ENCODE measurements at places on chromosomes 1 and 21. TPM values are rescaled to one million over a fixed set of nuclear protein-coding genes. Genes with fewer than 3 reads are reported as not detected.

AXDND1 gene
- 0.76 TPM for total RNA-seq

OR2T2 gene
- not detected for total RNA-seq

FCRLB gene
- total RNA-seq = 0.74 TPM

CXADR gene
- 113 TPM for total RNA-seq

CD2 gene
- not detected for total RNA-seq

RGS13 gene
- not detected for total RNA-seq

BATF3 gene
- total RNA-seq = 5.8 TPM

MFSD2A gene
- 6.4 TPM for total RNA-seq

DNA sequence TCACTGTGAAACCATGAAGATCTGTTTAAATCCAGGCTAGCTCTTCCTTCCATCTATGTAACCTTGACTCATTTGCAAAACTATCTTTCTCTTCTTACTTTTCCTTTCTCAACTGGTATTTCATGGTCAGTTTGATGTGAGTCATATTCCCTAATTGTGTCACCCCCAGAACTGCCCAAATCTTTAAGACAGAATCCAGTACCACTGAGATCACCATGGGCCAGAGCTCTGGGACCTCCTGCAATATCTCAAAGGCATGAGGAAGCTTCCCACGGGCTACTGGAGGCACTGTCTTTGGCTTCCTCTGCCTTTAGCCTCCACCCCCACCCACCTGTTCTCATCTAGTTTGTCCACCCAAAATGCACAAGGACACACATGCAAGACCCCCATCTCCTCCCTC is 274.4 kb upstream of the FMN2 start:
- DNase-seq = no peak

DNA sequence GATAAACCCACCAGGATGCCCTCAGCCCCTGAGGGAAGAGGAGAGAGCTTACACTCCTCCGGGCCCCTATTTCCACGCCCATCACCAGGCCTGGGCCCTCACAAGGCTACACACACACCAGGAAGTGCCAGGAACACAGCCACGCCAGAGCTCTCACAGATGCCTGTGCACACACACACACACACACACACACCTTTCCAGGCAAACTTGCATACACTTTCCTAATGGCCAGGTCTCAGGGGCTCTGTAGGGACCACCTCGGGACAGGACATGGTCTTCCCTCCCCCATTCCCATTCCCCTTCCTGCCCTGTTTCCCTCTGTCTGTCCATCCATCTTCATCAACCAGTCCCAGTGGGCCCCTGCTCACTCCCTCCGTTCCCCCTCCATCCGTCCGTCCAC is 9.7 kb upstream of the EPHA2 start:
- DNase-seq = no peak

DNA sequence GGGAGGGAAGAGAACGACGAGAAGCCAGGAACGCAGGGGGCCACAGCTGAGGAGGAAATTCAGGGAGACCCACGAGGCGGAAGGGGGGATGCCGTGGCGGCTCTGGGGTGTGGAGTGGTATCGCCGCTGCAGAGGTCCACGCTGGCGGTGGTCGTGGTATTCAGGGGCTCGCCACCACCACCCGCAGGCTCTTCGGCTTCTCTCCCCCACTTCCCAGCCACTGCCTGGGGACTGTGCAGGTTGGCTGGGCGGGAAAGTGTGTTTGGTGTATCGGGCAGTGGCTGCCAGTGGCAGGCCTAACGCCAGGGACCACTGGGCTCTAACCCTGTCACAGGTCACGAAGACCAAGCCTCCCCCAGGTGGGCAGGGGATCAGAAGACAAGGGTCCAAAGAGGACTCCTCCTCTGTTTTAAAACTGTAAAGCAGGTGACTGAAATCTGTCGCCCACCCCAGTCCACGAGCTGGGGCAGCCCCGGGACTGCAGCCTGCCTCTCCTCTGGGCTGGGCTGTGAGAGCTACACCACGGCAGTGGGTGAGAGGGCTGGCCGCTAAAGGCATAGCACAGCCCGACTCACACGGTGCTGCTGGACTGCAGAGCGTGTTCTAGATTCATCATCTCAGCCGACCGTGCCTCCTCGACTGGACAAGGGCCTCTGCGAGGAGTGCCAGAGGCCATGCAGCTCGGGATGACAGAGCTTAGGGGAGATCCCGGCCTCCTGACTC is 30.9 kb downstream of the SLC66A1 start:
- no peak for DNase-seq

DNA sequence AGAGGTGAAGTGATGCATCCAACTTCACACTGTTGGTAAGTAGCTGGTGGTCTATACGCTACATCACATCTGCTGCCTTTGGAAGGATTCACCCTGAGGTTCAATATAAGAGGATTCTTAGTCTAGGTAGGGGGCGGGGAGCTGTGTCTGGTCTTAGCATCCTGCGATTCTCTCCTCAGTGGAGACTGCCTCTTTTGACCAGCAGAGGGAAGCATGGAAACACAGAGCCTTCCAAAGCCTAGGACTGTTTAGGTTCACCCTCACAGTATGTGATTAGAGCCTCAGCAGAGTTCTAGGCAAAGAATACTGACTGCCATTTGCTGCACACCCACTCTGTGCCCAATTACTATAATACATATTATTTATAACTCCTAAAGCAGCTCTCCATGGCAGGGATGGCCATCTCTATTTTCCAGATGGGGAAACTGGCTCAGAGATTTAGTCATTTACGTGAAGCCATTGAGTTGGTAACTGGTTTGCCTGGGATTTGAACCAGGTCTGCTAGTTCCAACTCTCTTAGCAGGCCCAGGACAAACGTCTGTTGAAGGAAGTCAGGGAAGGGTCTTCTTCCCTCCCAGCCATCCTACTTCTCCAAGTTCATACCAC is 28.9 kb upstream of the EFCAB14 start:
- peak; percentile 78 for DNase-seq

DNA sequence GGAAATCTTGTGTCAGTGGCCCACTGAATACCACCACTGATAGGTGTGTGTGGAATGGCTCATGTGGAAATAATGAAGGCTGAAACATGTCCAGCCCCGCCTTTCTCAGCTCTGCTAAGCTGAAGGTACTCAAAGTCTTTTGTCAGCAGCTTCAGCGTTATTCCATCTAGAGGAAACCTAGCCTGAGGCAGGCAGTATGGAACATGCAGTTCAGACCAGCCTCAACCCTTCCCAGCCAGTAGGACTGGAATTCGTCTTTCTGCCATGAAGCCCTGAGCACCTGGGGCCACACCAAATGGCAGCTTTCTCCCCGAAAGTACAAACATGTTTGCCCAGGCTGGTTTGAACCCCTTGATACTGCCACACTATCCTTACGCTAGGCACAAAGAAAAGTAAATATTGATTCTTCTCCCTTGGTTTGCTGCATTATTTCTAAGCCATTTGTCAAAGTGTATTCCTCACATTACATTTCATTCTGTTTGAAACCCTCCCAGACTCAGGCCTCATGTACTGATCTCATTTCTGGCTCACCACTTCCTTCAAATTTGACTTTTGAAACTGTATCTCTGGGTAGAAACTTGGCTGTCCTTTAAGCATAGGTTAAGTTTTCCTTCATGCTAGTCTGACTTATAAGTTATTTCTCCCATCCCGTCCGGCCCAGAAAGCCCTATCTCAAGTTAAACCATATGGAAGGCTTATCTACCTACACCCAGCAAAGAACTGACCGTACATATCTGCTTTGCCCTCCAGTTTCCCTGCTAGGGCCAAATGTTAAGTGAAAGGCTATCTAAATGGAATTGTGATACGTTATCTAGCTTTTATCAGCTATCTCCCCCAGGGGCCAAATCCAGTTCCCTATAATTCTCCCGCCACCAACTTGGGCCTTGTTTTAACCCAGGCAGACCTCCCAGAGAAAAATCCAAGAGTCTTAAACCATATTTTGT is 45.7 kb upstream of the HOOK1 start:
- DNase-seq = no peak

DNA sequence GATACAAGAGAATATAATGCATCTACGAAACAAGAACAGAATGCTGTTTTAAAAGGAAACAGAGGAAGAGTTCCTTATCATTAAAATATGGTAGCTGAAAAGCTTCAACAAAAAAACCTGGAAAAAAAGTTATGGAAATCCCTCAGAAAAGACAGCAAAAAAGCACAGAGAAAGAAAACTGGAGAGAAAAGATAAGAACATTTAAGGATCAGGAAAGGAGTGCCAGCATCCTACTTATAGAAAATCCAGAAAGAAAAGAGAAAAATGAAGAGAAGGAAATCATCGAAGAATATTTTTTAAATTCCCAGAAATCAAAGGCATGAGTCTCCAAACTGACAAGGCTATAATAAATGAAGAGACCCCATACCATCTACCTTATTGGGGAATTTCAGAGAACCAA is 29.8 kb downstream of the SUSD4 start:
- no peak for DNase-seq

- no peak for DNase-seq
Observed at GRCh38 chr1:241596633-241597032, 43.5 kb downstream of the CHML start.

DNA sequence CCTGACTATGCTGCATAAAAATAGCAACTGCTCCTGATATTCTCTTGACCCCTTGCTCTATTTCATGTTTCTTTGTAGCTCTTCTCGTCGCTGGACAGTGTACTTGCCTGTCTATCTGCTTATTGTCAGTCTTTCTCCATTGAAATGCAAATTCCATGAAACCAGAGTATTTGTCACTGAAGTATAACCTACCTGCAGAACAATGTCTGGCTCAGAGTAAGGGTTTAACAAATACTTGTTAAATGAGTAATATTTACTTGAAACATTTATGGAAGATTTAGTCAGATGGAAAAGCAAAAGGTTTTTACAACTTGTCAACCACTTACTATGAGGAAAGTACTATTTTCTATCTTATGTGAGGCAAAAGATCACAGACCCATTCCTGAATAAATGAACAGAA is 19.9 kb upstream of the ERICH3 start:
- no peak for DNase-seq

DNA sequence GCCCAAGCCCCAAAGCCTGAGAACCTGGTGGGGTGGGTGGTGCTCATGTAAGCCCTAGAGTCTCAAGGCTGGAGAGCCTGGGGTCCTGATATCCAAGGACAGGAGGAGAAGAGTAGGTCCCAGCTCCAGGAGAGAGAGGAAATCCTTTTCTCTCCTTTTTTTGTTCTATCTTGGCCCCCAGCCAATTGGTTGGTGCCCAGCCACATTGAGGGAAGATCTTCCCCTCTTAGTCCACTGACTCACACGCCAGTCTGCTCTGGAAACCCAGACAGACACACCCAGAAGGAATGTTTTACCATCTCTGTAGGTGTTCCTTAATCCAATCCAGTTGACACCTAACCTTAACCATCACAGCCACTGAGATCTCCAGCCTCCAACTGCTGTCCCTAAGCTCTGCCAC is 16.2 kb upstream of the LIN9 start:
- no peak for DNase-seq

GRCh38 chr1:11650331-11650991 is 3.8 kb downstream of the FBXO2 start:
- peak; percentile 87 for DNase-seq

DNA sequence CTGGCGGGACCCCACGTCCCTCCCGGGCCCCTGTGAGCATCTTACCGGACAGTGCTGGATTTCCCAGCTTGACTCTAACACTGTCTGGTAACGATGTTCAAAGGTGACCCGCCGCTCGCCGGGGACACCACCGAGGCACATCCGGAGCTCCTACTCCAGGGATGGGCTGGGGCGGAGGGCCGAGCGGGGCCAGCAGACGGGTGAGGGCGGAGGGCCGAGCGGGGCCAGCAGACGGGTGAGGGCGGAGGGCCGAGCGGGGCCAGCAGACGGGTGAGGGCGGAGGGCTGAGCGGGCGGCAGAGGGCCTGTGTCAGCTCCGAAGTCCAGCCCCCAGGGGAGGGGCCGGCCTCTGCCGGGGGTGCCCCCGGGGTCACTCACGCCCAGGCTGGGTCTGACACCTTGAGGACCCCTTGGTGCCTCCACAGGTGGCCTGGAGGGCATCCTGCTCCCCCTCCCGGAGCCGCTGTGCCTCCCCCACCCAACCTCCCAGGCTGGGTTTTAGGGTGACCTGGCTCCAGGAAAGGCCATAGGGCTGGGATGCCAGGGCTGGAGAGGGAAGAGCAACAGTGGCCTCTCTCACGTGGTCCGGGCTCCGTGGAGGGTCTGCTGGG is 5.7 kb upstream of the TTLL10 start:
- peak; percentile 55 for DNase-seq

DNA sequence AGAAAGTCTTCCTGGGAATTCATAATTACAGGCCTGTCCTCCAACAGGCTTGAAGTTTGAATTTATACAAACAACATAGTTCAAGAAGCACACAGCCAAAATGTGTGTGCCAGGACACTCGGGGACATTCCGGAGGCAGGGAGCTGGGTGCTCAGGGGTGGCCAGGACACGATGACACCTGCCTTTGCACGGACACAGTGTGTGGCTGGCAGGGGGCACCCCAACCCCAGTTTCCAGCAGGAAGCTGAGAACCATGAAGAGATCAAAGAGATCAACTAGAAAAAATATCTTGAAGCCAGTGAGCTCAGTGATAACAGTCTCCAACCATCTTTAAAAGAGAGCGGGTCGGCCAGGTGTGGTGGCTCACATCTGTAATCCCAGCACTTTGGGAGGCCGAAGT is 32.5 kb upstream of the TRAPPC10 start:
- peak; percentile 45 for DNase-seq

DNA sequence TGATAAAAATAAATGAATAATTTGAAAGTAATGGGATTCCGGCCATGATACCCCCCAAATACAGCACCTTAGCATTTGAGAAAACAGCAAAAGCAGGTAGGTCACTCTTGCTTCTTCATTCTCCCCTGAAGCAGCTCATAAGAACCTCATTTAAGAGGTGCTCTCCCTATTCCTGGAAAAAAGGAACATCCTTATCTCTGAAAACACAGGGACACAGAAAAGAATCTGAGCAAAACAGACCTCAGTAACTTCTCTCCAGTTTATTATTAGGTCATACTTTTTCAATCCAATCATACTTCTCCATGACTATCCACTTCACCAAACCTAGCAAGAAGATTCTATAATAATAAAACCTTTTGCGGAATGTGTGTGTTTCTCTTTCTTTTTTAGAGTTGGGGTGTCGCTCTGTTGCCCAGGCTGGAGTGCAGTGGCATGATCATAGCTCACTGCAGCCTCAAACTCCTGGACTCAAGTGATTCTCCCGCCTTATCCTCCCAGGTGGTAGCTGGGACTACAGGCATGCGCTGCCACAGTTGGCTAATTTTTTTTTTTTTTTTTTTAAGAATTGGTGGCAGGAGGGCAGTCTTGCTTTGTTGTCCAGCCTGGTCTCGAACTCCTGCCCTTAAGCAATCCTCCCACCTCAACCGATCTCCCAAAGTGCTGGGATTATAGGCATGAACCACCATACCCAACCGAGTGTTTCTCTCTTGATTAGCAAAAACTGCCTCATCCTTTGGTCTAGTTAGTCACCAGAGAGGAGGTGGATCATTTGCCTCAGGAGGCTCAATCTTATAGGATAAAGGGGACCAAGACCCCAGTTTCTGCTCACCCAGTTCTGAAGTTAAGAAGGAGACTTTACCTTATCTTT is 10.6 kb upstream of the TRIM33 start:
- no peak for DNase-seq

DNA sequence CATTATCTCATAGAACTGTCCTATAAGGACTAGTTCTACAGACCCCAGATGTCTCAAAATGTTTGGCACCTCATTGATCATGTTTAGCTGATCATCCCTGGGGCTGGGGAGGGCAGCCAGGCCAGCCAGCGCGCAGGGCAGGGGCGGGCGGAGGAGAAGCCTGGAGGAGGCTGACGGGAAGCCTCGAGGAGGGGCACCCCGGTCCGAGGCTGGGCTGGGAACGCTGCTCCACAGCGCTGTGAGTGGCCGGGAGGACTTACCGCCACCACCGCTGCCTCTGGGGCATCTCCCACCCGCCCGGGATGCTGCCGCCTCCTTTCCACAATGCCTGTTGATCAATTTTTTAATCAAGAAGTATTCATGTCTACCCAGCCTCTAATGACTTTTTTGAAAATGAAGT is 159.5 kb upstream of the GREM2 start:
- DNase-seq = peak; percentile 17

Measured in H7 (cell line).